ENCODE measurements at places on chromosomes 1 and 21.

DNA sequence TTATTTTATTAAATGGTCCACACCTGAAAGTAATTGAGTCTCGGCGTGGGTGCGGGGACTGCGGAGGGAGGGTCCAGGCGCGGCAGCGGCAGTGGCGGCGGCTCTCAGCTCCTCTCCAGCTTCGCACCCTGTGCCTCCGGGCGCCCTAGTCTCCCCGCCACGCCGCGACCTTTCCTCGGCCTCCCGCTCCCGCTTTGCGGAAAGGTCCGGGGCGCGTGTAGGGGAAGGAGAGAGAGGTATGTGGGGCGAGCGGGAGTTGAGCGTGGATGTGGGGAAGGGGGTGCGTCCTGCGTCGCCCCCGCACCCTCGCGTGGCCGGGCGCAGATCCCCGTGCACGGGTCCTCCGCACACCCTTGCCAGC, 13.4 kb upstream of the ALX3 start:
- no peak for DNase-seq

DNA sequence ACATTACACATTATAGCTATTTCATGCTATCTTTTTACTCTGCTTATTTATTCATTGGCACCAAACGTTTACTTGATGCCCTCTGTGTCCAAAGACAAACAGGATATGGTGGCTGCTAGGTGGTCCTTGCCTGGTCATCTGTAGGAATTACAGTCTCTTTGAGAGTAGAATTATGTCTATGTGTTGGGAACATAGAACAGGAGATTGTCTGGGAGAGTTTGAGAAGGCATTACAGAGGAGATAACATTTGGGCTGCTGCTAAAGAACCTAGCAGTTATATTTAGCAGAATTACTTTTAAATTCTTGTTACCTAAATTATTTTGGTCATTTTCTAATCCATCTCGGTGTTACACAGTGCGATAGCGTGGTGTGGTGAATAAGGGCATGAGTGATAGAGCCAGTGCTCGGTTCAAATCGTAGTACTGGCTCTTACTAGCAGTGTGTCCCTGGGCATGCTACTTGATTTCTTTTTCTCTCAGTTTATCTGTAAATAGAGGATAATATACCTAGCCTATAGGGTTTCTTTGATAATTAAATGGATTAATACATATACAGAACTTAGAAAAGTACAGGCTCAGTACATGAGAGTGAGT, 20.5 kb downstream of the RRP15 start:
- DNase-seq, result no peak

DNA sequence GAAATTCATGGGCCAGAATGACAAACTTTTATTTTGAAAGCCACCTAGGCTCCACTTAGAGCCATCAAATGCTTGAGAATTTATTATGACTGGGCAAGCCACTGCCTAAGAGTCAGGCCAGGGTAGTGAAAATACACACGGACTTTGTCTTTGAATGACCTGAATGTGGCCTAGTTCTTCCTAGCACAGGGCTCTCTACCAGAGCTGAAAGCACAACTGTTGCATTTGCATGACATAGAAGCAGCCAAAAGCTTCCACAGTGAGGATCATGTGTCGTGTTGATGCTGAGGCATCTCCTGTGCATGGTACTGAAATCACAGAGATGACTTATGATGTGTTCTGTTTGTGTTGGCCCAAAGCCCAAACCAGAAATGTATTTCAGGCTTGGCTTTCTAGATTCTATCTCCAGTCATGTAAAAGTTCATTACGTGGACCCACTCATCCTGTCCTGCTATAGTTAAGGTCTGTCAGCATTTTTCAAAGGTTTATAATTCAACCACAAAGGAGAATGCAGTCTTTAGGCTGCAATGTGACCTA, 164.0 kb upstream of the UBE2U start:
- DNase-seq, result no peak

DNA sequence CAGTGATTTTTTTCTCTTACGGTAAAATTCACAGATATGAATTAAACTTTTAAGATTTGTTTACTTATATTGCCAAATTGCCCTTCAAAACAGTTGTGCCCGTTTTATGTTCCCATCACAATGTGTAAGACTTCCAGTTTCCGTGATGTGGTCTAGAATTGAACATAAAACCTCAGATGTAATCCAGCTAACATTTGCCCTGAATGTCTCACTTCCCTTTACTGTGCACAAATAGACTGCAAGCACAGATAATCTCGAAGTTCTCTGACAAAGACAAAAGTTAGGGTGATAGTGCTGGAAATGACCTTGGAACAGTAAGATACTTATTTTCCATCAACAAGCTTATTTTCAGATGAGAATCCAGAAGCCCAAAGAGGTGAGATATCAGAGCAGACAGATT, 177.5 kb downstream of the ZZZ3 start:
- DNase-seq, result no peak

DNA sequence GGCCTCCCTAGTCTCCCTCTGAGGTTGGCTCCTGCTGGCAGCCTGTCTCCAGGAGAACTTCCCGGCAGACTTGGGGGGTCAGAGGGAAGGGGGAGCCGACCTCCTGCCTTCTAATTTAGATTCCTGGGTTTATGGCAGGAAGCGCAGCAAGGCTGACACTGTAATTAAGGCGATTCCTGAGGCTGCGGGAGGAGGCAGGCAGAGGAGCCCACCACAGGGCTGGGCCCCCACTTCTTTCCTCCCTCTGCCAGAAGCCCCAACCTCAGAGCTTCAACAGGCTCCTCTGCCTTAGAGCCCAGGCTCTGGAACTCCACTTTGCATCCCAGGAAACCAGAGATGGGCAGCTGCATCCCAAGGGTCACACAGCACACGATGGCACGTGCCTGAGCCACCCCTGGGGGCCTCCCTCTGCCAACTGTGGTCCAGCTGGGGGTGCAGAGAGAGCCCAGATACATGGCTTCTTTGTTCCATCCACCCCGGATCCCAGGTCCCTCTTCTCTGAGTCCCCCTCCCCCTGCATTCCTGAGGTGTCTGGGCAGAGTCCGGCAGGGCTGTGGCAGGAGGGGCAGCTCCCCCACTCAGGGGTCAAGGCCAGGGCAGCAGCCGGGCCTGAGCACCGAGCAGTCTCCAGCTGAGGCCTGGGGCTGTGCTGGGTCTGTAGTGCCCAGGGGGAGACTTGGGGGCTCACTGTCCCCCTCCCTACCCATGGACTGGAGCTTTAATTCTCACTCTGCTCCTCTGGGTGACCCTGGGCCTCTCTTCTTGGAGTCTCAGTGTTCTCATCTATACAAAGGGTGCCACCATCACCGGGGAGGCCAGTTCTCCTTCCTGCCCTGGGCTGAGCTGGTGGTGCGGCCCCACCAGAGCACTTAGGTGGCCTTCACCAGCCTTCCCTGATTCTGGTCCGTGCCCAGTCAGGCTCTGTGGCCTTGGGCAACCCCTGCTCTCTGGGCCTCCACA, 39.4 kb upstream of the FAM131C start:
- DNase-seq, result no peak

DNA sequence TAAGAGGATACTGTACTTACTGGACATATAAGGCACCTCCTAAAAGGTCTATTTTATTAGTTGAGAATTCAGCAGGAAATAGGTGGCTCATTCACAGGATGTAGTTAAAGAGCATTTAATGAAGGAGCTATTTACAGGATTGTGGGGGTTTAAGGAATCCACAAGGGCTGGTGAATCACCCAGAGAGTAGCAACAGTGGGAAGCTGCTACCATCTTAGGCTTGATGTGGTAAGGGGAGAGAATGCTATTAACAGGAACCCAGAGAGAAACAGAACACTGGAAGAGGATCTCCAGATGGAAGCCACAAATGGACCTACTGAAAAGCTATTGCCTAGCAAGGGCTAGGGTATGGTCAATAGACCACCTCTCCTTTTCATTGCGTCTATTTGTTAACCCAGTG, 52.0 kb upstream of the COL11A1 start:
- no peak for DNase-seq

GRCh38 chr1:36692465-36693160, 209.9 kb upstream of the CSF3R start:
- DNase-seq, result no peak

DNA sequence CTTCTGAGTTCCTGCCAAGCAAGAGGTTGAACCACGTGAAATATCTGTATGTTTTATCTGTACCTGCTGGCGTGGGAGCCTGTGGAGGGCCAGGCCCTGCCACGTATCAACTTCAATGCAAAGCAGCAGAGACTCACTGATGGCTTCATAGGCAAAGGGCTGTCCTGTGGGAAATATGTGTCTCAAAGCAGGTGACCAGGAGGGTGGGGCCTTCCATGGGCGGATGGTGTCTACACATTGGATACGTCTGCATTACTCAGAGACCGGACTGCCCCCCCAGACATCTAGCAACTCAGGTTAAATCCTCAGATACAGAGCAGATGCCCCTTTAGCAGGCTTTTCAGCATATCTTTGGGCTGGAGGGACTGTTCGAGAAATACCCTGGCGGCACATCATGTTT, 210.8 kb upstream of the C1orf174 start:
- DNase-seq, result no peak

GRCh38 chr1:204891860-204892259, 21.2 kb downstream of the NFASC start:
- DNase-seq, result no peak

DNA sequence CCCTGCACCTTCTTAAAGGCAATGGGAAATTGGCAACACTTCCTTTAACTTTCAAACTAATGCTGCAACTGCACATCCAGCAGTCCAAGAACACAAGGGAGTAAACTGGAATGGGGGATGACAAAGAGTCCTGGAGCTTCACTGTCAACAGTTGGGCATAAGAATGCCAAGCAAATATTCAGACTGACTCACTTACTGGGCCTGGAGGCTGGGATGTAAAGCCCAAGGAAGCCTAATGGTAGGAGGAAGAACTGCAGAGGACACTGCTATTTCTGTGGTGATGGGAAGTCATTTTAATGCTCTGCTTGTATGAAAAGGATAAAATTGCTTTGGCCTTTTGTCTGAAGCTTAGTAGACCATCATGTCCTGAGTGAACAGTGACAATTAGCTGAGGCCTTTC, 15.7 kb upstream of the DMRTA2 start:
- no peak for DNase-seq

DNA sequence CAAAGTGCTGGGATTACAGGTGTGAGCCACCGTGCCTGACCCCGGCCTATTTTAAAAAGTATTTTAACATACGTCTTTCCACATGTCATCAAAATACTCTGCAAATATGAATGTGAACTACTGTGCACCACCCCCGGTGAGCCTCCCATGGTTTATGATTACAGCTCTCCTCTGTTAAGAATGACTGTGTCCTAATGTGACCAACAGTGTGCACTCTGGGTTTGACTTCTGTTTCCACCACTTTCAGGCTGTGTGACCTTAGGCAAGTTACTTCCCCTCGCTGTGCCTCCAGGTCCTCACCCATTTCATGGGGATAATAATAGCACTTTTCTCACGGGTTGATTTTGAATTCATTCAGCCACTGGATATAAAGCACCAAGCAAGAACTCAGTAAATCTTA, 14.7 kb downstream of the AMPD2 start:
- no peak for DNase-seq

DNA sequence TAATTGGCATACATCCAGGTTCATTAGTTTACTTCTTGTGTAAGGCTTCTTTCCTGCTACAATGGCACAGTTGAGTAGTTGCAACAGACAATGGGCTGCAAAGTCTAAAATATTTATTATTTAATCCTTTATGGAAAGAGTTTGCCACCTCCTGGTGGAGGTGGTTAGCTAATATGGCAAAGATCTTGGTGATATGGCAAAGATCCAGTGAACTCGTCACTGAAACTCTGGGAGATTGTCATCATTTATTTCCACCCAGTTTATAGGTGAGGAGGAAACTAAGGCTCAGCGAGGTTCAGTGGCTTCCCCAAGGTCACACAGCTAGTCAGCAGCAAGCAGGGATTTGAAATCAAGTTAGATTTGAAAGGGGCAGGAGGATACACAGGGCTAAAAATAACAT, 16.1 kb upstream of the IFFO2 start:
- no peak for DNase-seq

GRCh38 chr1:169078163-169078883, 28.2 kb upstream of the ATP1B1 start:
- DNase-seq, result no peak
